Aortic smooth muscle cell (primary cell): ENCODE measurements at places on chromosomes 7 and 10. TPM values are rescaled to one million over a fixed set of nuclear protein-coding genes. Genes with fewer than 3 reads are reported as not detected.

TRA2A gene
- total RNA-seq: 29.5 and 36.6 TPM in 2 replicates

MRC1 gene
- total RNA-seq: under 0.01 and 0.37 TPM in 2 replicates

CTNNA3 gene
- total RNA-seq: 0.13 TPM in 1 of 2 replicates, not detected in the other

CTAGE4 gene
- 0.37 and 0.66 TPM in 2 replicates for total RNA-seq

C7orf33 gene
- not detected in 2 replicates for total RNA-seq

SPOCK2 gene
- total RNA-seq: 0.26 and 0.37 TPM in 2 replicates

ADAMTS14 gene
- total RNA-seq: 3.7 and 5.1 TPM in 2 replicates
